ENCODE measurements at places on chromosomes 16 and 17.

DNA sequence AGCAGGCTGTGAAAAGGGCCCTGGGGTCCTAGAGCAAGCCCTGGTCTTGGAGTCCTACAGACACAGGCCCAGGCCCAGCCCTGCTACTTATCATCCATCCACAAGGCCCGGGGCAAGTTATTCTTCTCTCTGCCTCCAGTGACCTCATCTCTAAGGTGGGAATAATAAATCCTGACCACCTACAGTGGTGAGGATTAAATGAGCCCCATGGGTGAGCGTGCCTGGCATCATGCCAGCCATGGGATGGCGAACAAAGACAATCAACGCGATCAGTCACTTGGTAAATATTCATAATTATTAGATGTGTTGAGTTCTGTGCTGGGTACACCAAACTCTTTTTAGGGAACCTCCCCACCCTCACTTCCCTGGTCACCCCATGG is 5.5 kb downstream of the KRT15 start:
- DNase-seq = no peak

DNA sequence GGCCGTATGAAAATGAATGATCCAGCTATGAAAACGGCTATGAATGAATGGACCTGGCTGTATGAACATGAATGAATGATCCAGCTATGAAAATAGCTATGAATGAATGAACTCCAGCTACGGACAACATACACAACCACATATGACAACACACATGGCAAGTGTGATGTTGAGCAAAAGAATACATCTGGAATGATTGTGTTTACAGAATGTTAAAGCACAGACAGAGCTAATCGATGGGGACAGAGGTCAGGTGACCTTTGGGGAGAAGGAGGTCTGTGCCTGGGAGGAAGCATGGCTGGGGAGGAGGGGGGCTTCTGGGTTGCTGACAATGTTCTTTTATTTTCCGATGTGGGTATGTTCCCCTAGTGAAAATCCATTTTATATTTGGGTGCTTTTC is 174.0 kb upstream of the WSCD1 start:
- DNase-seq = no peak

DNA sequence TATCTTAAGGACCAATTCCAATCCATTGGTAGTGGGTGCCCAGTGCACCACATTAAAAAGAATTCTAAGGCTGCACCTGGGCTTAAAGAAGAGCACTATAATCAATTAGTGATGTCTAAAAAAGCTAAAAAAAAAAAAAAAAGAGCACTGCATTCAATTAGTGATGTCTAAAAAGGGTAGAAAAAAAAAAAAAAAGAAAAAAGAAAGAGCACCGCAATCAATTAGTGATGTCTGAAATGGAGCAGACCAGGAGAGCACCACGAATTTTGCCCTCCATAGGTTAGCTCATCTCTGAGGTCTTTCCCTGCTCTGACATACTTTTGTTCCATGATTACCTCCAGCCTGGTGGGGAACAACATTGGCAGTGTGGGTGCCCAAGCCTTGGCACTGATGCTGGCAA is 18.9 kb upstream of the CYLD start:
- no peak for DNase-seq

GRCh38 chr17:13931800-13932460 is 137.4 kb upstream of the COX10 start:
- DNase-seq = peak; percentile 7

DNA sequence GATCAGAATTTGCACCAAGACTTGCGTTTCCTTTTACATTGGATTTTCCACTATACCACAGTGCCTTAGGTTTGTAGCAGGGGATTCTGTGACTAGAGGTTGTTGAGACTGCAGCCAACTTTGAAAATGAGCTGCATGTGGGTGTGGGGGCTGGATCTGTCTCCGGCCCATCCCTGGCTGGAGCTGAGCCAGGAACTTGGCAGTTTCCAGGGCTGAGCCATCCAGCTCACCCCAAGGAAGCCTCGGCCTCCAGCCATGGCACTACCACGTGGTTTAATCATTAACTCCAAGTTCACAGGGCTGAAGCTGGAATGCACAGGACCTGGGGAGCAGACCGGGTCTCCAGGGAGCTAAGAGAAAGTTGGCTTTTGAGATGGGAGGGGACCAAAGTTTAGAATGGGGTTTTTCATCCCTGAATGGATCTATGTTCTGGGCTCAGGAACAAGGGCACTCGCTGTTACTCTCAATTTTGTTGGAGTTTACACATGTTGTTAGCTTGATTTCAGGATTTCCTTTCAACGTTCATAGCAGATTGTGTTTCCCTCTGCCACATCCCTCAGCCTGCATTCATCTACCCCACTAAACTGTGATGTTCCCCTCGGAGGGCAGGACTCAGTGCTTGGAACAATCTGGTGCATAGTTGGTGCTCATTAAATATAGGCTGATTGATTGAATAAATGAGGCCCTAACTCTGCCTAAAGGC is 42.3 kb upstream of the HNF1B start:
- no peak for DNase-seq

- no peak for DNase-seq
Observed at GRCh38 chr16:75702242-75702641, 981 bp upstream of the DUXB start.

- DNase-seq = no peak
Observed at GRCh38 chr17:17712268-17712924, 31.1 kb downstream of the RAI1 start.

DNA sequence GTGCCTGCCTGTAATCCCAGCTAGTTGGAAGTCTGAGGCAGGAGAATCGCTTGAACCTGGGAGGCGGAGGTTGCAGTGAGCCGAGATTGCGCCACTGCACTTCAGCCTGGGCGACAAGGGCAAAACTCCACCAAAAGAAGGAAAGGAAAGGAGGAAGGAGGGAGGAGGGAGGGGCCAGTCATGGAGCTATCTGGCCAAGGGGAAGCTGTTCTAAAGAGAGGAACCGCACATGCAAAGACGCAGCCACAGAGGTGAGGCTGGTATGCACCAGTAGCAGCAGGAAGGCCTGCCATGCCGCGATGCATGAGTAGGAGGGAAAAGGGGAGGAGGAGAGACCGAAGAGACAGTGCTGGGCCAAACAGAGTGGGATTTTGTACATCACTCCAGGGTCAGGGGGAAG is 35.9 kb downstream of the HSBP1 start:
- no peak for DNase-seq

- DNase-seq = peak; percentile 83
Observed at GRCh38 chr17:64420143-64420670, 28.7 kb upstream of the MILR1 start.

GRCh38 chr16:84529607-84530006 is 25.1 kb upstream of the MEAK7 start:
- no peak for DNase-seq

DNA sequence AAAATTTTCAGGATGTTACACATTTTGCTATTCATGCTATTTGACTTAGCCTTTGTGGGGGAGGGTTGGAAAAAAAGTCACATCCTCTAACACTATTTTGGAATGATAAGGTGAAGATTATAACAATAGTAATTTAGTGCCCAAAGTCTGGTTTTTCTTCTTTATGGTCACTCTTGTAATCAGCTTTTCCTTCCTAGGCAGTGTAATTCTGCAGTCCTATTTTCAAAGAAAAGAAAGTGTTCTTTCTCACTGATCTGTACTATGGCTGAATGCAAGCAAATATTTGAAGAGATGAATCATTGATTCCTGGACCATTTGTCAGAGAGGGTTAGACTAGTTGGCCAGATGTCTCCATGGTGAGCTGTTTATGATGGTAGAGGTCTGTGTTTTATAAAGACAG is 8.4 kb downstream of the RSPRY1 start:
- DNase-seq = no peak

- peak; percentile 39 for DNase-seq
Observed at GRCh38 chr17:75151930-75152329, 2.4 kb downstream of the JPT1 start.

DNA sequence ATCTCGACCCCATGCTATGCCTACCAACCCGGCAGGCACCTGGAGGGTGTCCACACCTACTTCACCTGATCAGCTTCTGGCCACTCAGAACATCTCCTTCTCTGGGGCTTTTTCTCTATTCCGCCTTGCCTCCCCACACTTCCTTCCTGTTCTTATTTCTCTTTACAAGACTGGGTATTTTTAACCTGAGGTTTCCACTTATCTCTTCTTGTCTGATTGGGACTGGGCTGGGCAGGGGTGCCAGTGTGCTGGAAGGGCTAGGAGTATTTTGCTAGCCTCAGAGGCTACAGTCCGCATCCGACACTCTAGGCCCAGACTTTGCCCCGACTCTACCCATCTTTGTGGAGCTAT is 26.2 kb upstream of the ZNF652 start:
- DNase-seq = peak; percentile 79

DNA sequence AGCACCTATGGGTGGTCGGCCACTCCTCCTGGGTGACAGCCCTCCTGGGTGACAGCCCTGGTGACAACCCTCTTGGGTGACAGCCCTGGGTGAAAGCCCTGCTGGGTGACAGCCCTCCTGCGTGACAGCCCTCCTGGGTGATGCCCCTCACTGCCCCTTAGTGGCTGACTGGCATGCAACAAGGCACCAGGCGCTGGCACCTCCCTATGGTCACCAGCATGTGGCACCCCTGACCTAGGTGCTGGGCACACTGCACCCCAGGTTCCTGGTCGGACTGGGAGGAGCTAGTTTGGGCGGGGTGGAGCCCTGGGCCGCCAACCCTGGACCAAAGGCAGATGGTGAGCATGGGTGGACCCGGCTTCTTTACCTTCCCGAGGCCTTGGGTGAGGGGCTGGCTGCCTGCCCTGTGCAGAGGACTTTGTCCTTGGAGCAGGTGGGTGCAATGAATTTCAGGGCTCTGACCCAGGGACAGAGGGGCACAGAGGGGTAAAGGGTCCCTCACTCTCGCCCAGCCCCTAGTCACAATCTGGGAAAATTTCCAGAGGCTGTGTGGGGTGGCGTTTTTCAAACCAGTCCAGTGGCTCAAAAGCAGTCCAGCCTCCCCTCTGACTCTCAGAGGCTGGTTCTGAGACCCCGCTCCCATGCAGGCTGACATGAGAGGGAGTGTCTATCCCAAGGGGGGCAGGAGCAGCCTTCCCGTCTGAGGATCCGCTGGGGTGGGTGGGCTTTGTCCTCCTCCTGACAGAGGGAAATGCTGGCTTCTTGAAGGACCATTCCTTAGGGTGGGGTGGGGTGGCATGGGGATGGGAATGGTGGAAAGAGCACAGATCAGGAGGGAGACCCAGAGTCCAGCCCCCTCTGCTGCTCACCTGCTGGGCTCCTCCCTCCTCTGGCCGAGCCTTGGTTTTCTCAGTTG is 25.9 kb upstream of the TNFRSF13B start:
- DNase-seq = peak; percentile 86

GRCh38 chr17:43373356-43373755 is 25.4 kb upstream of the ARL4D start:
- DNase-seq = no peak

DNA sequence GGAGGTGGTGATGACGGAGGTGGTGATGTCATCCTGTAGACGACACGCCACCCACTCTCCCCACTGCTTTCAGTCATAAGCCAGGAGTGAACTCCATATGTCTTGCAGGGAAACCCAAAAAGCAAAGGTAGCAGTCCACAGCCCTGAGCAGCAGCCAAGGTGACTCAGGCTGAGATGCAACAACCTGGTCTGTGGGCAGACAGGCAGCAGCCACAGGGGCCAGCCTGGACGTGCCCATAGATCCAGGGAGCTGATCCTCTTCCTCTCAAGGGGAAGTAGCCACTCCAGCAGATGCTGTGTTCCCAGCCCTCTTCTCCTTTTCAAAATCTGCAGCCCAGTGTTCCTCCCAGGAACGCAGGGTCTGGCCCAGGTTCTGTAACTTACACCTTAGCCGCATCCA is 17.3 kb upstream of the CIITA start:
- DNase-seq = no peak

GRCh38 chr16:4433914-4434787 is 8.5 kb downstream of the DNAJA3 start:
- DNase-seq = no peak

GRCh38 chr16:57273359-57273758 is 11.1 kb downstream of the PLLP start:
- DNase-seq = no peak

DNA sequence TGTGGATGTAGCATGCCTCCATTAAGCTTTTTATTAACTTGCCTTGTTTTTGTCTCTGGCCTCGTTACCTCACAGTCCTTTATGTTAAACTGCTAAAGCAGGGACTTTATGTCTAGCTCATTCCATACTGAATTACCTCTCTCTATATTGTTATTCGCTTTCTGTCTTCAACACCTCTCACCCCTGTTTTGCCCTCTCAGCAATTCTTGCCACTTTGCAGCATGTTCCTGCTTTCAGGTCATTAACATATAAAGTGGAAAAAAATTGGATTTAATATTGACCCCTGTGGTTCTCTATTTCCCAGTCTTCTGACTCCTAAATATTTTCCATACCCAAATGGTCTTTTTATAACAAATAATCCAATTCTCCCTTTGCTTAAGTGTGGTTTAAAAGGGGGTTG is 810.4 kb upstream of the KIF2B start:
- DNase-seq = no peak

GRCh38 chr16:56589141-56590039 is at the start of gene MT3:
Gene MT3 (plus strand): TSS chr16:56589528. CDS start chr16:56589591, 63 bp downstream.
- DNase-seq = no peak

DNA sequence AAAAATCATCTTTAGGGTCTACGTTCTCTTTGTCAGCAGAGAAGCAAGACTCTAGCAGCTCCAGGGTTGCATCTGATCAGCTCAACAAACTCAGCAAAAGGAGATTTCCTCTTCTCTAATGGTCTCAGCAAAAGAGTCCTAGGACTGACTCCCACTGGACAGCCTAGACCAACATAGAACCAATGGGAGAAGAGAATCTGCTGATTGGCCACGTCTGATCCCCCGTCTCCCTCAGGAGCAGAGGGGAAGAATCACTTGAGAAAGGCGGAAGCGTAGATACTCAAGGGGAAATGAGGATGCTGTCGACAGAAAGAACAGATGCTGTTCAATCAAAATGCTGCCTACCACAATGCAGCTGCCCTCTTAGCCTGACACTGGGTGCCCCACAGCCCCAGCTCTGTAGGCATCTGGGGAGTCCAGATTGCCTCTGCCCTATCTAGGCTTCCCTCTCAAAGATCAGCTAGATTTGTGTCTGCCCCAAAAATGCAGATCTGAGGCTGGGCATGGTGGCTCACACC is 31.5 kb upstream of the EMP2 start:
- no peak for DNase-seq

- no peak for DNase-seq
Observed at GRCh38 chr16:23976524-23976923, 140.7 kb downstream of the PRKCB start.

All from CD4-positive, alpha-beta T cell treated with Interleukin-17A for 1 hour (primary cell).